CD4-positive, alpha-beta T cell treated with Interleukin-6 at 100 ng/mL for 8 hours (primary cell): ENCODE measurements at places on chromosomes 1 and 21.

DNA sequence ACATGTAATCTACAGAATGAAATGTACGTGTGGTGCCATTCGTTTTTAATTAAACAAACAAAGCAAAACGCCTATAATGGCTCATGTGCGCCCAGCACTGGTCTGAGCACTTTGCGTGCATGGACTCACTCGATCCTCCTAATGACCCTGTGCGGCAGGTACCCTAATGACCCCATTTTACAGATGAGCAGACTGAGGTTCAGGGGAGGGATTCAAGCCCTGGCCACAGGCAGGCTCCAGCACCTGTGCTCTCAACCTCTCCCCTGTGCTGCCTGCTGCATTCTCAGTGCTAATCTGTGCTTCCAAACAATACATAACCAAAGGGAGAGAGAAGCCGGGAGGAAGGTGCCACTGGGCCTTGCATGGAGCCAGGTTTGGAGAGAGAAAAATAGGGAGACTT is 124.2 kb upstream of the ZBTB40 start:
- no peak for DNase-seq

GRCh38 chr1:66526991-66527390 is 7.0 kb upstream of the SGIP1 start:
- no peak for DNase-seq

DNA sequence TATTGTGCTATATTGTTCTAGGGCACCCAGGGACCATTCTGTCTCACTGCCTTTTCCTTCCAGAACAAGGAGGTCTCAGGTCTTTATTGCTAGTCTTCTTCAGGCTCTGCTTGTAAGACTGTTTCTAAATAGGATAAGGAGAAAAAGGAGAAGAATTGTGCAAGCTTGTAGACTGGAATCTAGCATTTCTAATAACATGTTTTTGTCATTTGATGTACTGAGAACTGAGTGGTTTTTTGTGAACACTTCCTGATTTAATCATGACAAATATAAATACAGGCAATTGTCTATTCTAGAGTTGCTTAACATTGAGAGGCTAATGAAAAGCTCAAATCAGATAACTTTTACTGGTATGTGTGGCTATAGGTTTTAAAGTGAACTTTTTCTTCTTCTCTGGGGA is 77.6 kb downstream of the CLIC4 start:
- DNase-seq = no peak

DNA sequence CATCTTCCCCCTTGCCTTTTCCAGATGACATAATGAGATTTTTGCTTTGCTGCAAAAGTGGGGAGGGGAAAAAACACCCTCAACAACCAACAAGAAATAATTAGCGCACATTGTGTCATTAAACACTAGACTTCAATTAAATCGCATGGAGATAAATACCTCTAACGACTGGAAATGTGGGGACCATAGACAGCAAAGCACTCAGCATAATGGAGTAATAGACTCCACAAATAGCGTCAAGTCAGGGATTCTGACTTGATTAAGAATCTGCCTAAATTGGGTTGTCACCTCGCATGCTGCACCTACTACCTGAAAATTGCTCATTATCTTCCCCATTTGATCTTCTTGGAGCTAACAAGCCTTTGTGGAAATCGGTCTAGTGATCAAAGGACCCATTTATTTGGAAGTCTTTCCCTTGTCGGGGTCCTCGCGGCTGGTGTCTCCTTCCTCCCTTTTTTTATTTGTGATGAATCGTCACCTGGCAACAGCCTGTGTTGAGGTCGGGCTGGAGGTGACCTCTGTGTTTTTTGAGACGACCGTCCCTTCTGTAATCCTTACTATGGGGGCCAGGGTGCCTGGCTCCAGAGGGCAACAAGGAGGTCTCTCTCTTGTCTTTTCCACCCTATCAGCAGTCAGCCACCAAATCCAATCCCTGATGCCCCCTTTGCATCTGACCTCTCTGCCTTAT is 75.3 kb upstream of the IGSF21 start:
- DNase-seq = no peak

GRCh38 chr1:165508291-165508690 is 35.5 kb upstream of the LRRC52 start:
- no peak for DNase-seq

GRCh38 chr1:230684146-230684545 is 29.8 kb downstream of the AGT start:
- no peak for DNase-seq

DNA sequence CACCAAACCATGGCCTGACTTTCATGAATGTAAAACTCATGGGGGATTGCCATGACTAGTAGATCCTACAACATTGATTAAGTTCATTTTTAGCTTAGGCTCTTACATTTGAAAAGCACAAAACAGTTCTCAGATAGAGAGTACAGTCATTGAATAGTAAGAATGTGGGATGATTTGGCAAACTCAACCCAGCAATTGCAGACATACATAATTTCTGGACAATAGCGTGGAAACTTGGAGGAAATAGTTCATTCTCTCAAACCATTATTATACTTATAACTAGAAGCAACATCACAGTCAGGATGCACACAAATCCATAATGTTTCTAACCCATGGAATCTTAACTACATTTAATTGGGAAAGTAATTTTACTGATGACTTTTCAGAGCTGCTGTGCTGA is 598.2 kb downstream of the LMO4 start:
- DNase-seq = no peak

- no peak for DNase-seq
These were observed 175.4 kb downstream of the SEC16B start for GRCh38 chr1:177794376-177794991.

- DNase-seq = no peak
These were observed 93.8 kb upstream of the PLPPR4 start for GRCh38 chr1:99170516-99170915.
